ENCODE measurements at places on chromosomes 12 and 14. TPM values are rescaled to one million over a fixed set of nuclear protein-coding genes. Genes with fewer than 3 reads are reported as not detected.

The CCDC38 gene
- total RNA-seq, result 0.46 TPM

The OTOGL gene
- not detected for total RNA-seq

DNA sequence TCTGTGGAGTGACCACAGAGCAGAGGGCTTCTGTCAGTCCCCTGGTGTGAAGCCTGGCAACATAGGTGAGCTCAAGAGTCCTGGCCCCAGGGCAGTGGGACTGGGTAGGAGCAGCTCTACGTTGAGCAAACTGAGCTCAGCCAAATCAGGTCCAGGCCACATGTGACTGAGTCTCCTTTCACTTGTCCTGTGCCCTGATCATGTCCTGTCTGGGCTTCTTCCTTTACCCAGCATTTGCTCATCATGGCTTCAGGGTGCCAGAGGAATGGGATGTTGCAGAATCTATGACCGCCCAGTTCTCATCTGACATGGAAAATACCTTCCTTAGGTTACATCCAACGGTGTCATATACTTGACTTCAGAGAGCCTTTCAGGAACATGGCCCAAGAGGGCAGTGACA lies 66.4 kb upstream of the GPATCH2L start:
- no peak for DNase-seq
- H3K36me3 ChIP-seq, result no peaks in the 10 kb centered on the region
- H3K27ac ChIP-seq, result no peak overlapping the region
- H3K4me3 ChIP-seq, result no peak overlapping the region
- H3K27me3 ChIP-seq, result no peaks in the 10 kb centered on the region

- no peak for DNase-seq
- H3K4me3 ChIP-seq, result no peak overlapping the region
- H3K27me3 ChIP-seq, result no peaks in the 10 kb centered on the region
Measured at GRCh38 chr14:81205639-81206038, 15.1 kb downstream of the GTF2A1 start.

DNA sequence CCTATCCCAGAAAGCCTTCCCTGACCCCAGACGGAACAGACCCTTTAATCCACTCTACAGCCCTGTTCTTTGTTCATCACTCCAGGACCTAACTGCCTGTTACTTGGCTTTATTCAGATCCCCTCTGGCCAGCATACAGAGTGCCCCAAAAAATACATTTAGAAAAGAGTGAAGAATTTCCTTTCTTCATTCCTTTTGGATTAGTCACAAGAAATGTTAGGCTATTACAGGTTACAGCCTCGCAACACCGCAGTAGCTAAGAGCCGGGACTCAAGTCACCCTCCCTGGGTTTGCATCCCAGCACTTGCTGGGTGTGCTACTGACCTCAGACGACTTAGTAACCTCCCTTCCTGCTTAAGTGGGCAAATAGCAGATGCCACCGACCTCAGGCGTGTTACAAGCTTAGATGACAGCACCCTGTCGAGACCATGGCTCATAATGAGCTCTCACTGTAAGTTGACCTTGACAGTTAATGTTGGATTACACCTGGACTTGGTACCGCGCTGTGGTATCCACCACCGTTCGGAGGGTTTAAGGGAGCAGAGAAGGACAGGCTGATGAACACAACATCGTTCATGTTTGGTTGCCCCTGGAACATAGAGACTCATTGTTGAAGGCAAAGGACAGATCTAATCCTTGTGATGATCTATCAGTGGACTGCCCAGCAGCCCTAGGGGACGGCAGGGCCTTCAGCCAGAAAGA lies 12.9 kb downstream of the GLRX5 start:
- H3K36me3 ChIP-seq, result no peaks in the 10 kb centered on the region
- no peak for DNase-seq
- H3K4me1 ChIP-seq, result no peaks in the 10 kb centered on the region
- no peak overlapping the region for H3K27ac ChIP-seq
- no peaks in the 10 kb centered on the region for H3K27me3 ChIP-seq

GRCh38 chr14:99540196-99541032 lies 59.2 kb downstream of the CCNK start:
- no peaks in the 10 kb centered on the region for H3K36me3 ChIP-seq
- no peak for DNase-seq
- no peak overlapping the region for H3K27ac ChIP-seq
- H3K4me1 ChIP-seq, result no peaks in the 10 kb centered on the region
- H3K4me3 ChIP-seq, result no peak overlapping the region

DNA sequence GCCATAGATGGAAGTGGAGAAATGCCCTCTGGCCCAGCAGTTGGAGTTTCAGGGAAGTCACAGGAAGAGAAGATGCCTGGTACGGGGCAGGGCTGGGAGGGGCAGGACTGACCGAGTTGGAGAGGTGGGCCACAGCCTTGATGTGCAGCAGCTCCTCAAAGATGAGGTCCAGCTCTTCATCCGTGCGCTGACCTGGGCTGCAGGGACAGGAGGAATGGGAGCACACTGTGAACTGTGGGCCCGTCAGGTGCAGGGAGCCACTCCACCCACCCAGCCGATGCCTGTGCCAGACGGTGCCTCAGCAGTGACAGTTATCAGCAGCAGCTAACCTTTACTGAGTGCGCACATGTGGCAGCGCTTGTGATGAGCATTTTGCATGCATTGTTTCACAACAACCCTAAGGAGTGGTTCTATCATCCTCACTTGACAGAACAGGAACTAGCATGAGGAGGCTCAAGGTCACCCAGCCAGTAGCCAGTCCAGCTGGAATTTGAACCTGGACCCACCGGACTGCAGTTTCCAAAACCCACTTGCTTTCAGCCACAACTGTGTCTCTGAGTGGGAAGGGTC lies 8.4 kb downstream of the RAPGEF3 start:
- DNase-seq, result no peak
- no peaks in the 10 kb centered on the region for H3K36me3 ChIP-seq
- no peak overlapping the region for H3K27ac ChIP-seq
- peaks cover 2% of the 10 kb centered on the region for H3K27me3 ChIP-seq

- H3K4me3 ChIP-seq, result no peak overlapping the region
- H3K4me1 ChIP-seq, result peaks cover 55% of the 10 kb centered on the region
- H3K27me3 ChIP-seq, result no peaks in the 10 kb centered on the region
- H3K27ac ChIP-seq, result no peak overlapping the region
- no peaks in the 10 kb centered on the region for H3K36me3 ChIP-seq
Measured at GRCh38 chr14:64730061-64730440, 25.8 kb downstream of the PLEKHG3 start.

DNA sequence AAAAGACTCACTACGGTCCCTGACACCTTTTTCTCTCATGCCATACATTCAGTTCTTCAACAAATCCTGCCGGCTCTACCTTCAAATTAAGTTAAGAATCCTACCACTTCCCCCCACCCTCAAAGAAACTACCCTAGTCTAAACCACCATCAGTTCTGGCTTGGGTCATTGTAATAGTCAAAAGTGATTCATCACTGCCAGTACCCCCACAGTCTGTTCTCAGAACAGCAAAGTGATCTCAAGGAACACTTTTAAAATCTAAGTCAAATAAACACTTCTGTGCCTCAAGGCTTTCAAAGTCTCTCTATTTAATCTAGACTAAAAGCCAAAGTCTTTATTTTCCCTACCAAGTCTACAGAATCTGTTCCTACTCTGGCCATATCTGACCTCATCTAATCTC lies 12.0 kb upstream of the FAM234B start:
- no peaks in the 10 kb centered on the region for H3K4me1 ChIP-seq
- H3K27ac ChIP-seq, result no peak overlapping the region
- no peaks in the 10 kb centered on the region for H3K36me3 ChIP-seq
- DNase-seq, result no peak
- no peaks in the 10 kb centered on the region for H3K27me3 ChIP-seq
- no peak overlapping the region for H3K4me3 ChIP-seq

DNA sequence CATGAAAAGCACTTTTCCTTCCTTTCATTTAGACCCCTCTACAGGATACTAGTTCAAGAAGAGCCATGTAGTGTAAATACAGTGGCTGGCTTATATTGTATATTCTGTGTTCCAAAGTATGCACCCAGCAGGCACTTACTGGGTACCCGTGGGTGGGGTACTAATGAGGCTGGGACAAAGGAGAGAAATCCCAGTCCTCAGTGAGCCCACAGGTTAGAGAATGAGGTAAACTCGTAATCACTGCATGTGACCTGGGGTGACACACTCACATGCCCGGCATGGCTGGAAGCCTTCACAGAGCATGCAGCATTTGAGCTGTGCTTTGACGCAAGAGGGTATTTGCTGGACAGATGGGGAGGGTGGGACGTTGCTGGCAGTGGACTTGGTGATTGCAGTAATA lies 17.1 kb downstream of the SLC24A4 start:
- H3K4me1 ChIP-seq, result no peaks in the 10 kb centered on the region
- no peaks in the 10 kb centered on the region for H3K36me3 ChIP-seq
- no peak for DNase-seq
- no peak overlapping the region for H3K4me3 ChIP-seq

Data from CD8-positive, alpha-beta memory T cell (primary cell).